Endothelial cell of umbilical vein (primary cell): ENCODE measurements at places on chromosomes 7 and 10. TPM values are rescaled to one million over a fixed set of nuclear protein-coding genes. Genes with fewer than 3 reads are reported as not detected.

Gene CCDC136
- polyA plus RNA-seq: 1.1 and 1.8 TPM in 2 replicates

Gene PNLIPRP3
- polyA plus RNA-seq: not detected in 2 replicates

Gene GTF2IRD1
- polyA plus RNA-seq: 14.0 and 14.2 TPM in 2 replicates

Gene CDC123
- polyA plus RNA-seq: 57.0 and 65.6 TPM in 2 replicates

Gene MYL10
- not detected in 2 replicates for polyA plus RNA-seq

DNA sequence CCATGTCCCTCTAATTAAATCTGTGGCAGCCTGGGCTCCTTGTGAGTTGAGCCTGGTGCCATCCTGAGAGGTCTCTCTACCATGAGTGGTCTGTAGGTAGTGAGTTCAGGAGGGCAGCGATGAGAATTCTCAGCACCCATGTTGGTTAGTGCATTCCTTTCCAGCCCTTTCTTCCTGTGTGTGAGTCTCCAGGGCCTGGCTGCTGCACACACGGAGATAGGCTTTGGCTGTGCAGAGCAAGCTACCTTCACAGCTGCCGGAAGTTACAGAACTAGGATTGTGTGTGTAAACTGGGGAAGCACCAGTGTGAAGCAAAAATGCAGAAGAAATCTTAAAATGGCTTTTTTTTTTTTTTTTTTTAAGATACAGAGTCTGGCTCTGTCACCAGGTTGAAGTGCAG lies 358.6 kb downstream of the PAXIP1 start:
- DNase-seq: no peak

DNA sequence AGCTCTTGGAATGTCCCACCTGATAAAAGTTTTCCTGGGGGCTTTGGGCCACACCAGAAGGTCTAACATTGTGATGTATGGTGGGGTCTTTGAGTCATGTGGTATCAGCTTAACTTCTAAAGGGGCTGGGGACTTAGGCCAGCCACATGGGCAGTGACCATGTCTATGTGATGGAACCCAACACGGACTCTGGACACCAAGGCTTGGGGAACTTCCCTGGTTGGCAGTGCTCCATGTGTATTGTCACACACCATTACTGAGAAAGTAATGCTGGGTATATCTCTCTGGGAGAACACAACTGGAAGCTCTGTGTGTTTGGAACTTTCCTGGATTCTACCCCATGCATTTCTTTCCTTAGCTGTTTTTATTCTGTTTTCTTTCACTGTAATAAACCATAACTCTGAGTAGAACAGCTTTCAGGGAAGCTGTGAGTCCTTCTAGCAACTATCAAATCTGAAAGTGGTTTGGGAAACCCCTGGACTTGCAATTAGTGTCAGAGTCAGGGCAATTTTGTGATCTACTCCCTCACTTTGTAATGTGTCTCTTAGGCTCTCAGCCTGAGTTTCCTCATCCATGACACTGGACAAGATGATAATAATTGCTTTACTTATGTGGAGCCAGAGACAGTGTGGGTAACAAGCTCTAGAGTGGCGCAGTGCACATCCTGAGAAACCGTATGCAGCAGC lies 28.4 kb upstream of the AGK start:
- no peak for DNase-seq

GRCh38 chr7:74029991-74030415 lies 2.0 kb downstream of the ELN start:
- DNase-seq: no peak

GRCh38 chr7:121397361-121397760 lies 1.3 kb upstream of the FAM3C start:
- no peak for DNase-seq
